ENCODE measurements at places on chromosomes 4 and X. TPM values are rescaled to one million over a fixed set of nuclear protein-coding genes. Genes with fewer than 3 reads are reported as not detected.

GRCh38 chrX:5681159-5681558 lies 547.5 kb downstream of the NLGN4X start:
- no peak for DNase-seq

DNA sequence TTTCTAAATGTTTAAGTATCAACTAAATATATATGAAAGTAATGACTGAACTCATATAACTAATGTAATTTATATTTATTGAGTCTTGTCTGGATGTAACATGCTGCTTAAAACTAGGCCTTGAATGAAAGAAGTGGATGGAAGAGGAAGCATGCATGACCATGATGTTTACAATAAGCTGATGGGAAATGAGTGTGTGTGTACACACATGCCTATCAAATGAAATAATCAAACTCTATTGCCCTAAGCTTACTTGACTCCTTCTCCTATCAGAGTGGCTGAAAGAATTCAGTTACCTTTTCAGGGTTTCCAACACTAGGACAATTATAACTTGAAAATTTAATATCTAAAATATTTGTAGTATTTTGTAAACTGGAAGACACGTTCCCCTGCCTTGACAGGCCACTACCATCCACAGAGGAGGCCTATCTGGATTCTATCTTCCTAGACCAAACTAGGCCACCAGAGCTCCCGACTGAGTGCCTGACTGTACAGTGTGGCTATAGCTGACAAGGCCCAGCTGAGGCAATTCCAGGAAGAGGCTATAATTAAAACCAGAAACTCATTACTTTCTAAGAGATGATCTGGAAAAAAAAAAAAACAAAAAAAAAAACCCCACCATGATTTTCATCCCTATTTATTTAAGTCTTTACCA lies 7.6 kb downstream of the ARSJ start:
- DNase-seq = no peak

DNA sequence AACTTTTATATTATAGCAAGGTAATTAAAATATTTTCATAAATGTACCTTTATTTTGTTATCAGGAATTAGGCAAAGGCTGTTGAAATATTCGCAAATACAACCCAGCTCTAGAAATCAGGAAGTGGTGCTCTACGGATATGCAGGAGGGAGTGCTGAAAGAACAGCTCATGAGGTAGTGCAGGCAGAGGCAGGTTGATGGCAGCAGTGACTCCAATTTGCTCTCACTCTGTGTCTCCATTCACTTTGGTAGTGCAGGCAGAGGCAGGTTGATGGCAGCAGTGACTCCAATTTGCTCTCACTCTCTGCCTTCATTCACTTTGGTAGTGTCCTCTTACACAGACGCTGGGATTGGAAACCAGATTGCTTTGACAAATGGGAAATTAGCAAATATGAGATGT lies 277.9 kb downstream of the TRIML1 start:
- no peak for DNase-seq

KIAA1210 gene
- not detected for total RNA-seq

- DNase-seq = peak; percentile 48
These were observed at the start of gene STS for GRCh38 chrX:7147413-7147977. STS (plus strand) TSS chrX:7147712; CDS start chrX:7253200, 105,488 bp downstream.

- DNase-seq = peak; percentile 94
These were observed at the start of gene SNX25 for GRCh38 chr4:185209031-185209851. SNX25 (plus strand) TSS chr4:185209598; CDS start chr4:185209827, 229 bp downstream.

RRH gene
- not detected for total RNA-seq

DNA sequence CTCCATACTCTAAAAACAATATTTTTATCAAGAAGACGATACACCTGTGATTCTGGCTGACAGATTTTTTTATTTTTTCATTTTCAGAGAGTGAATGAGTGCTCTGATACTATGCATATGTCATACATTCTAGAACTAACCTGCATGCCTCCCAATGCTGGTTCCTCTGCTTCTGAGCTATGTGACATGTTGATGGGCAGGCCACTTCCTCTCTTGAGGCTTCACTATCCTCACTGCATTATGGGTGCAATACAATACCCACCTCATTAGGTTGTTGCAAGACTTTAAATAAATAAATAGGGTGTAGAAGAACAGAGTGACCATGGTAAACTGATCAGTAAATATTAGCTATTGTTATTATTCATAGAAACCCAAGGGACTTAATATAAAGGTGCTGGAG lies 408.3 kb downstream of the HNRNPD start:
- no peak for DNase-seq

- DNase-seq = peak; percentile 31
These were observed 130.8 kb downstream of the HMX1 start for GRCh38 chr4:8740666-8741395.

DNA sequence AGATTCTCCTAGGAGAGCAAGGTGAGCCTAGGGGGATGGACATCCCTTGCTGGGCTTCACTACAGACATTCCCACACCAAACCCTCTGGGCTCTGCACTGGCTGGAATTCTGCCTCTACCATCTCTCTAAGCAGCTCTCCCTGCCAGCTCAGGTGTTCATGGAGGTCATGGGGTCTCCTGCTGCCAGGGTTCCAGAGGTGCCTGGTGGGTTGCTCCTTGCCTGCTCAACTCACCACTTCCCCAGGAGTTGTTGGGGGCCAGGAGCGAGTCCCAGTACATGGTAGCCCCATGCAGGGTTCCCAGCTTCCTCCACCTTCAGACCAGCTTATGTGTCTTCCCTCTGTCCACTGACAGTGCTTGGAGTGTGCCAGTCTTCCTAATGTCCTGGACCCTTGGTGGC lies 167.8 kb upstream of the PAQR3 start:
- DNase-seq = no peak

- no peak for DNase-seq
These were observed 389 bp upstream of the CCSER1 start for GRCh38 chr4:90126805-90127204.

Measured in left lobe of liver (tissue), 2 donors.